Mucosa of descending colon (tissue), 3 donors: ENCODE measurements at places on chromosomes 4 and X.

DNA sequence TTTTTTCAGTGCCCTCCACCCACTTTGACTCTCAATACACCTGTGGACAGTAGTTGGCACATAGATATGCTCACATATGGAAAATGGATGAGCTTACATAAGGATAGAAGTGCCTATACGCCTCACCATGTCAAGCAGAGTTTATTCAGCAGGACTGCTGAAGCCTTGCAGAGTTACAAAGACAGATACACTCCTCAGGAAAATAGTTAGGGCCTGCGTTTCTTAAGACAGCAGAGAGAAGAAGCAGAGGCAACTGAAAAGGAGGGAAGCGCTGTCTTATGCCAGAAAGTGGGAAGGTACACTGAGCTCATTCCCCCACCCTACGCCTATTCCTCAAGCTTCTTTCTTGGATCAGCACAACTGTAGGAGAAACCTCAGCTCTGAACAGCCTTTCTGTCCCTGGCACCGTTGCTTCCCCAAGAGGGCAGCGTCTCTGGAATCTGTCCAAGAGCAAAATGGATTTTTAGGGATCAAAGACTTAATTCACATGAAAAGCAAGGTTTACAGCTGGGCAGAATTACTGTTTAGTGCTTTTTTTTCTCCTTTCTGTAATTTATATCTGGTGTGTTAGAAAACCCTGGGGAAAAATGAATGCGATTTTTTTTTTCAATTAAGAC lies 37.3 kb upstream of the MBTPS2 start:
- no peak for DNase-seq

- DNase-seq, result peak; percentile 15
These were observed at the start of gene ZCCHC18 for GRCh38 chrX:104112326-104112951. TSS of gene ZCCHC18 (plus strand) at chrX:104112523. CDS start at chrX:104114112, 1,589 bp downstream.

DNA sequence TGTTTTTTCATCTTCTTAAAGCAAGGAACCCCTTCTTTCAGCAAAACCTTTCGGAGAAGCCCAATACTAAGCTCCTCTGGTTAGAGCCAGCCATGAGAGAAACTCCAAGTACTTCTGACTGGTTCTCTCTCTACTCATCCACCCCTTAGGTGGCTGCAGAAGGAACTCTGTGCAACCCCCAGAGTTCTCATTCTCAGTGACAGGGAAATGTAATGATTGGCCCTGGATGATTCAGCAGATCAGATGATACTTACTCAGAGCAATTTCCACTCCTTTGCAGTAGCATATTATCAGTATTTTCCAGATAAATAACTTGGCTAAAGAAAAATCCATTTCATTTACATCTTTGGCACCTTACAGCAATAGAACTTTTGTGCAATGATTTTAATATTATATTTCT lies 3.2 kb downstream of the SPP1 start:
- no peak for DNase-seq

- no peak for DNase-seq
These were observed 775 bp downstream of the AMOT start for GRCh38 chrX:112839856-112840255.

DNA sequence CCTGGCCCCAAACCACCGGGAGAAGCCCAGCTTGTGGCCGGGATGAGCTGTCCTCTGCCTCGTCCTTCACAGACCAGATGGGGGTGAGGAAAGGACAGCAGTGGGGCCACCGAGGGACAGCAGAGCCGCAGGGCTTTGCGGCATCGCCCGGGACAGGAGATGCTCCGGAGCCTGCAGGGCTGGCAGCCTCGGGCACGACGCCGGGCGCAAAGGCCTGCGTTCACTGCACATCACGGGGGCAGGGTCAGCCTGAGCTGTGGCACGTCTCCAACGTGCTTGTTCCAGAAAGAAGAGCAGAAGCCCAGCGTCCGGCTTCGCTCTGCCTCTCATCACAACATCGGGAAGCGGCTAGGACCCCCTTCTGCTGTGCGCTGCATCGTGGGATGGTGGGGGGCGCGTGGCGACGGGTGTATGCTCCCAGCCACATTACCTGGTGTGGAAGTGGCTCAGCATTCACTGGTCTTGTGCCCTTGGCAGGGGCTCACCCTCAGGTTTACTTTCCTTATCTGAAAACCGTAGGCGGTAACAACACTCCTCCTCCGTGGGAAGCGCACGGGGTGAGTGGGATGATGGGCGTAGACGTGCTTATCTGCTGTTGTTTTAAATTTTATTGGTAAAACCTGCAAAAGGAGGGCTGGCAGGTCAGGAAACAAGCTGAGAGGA lies 7.4 kb downstream of the TADA2B start:
- no peak for DNase-seq

GRCh38 chr4:122836941-122837340 lies 10.3 kb downstream of the FGF2 start:
- no peak for DNase-seq

DNA sequence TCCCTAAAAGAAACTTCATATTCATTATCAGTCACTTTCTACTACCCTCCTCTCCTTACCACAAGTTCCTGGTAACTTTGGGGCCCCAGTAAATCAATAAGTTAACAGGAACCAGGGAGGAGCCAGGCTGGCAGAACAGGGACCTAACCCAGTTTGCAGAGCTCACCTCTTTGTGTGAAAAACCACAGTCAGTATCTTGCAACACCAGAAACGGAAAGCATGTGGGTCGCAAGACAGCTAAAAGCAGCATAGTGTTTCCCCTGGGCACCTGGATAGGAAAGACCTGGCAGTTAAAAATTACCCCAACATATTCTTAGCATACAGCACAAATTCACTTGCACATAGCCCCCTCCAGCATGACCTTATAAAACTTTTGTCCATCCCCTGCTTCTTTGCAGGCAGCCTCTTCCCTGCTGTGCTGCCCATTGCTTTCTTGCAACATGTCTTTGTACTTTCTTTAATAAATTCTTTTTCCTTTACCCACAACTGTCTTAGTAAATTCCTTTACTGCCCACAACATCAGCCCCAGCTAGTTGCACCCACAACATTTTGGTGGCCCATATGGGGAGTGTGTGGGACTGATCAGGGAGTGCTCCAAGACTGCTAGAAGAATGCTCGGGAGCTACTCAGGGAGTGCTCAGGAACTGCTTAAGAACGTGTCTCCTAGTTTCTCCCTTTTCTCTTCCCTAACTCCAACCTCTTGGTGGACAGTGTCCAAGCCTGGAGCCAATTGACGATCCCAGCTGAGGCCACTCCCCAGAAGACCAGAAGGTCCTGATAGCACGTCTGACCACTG lies 83.4 kb downstream of the MSN start:
- no peak for DNase-seq

DNA sequence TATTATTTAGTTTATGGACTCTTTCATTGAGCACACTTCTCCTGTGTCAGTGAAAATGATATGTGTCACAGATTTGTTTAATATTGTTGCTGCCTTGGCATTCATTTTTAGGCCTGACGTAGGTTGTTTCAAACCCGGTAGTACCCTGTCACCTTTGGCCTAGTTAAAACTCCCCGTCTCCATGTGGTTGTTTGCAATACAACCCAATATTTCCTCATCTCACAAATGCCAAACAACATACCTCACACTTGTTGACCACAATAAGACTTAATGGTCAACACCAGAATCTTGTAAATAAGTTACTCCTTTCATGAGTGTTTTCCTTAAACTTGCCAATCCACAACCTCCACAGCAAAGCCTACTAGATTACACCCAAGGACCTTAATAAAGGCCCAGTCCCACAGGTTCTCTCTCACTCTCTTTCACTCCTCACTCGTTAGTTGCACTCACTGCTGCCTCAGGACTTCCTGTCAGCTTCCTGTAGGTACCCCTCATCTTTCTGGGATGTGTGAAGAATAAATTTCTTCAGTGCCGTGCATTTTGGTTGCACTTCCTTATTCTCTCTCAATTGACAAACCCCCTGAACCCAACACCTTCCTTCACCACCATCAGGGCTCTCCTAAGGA lies 31.3 kb downstream of the IL13RA2 start:
- no peak for DNase-seq

DNA sequence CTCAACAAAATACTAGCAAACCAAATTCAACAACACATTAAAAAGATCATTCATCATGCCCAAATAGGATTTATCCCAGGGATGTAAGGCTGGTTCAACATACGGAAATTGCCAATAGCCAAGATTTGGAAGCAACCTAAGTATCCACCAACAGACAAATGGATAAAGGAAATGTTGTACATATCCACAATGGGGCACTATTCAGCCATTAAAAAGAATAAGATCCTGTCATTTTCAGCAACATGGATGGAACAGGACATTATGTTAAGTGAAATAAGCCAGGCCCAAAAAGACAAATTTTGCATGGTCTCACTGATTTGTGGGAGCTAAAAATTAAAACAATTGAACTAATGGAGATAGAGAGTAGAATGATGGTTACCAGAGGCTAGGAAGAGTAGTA lies 82.0 kb upstream of the FAM241A start:
- no peak for DNase-seq

GRCh38 chr4:24213961-24214360 lies 324.1 kb upstream of the PPARGC1A start:
- no peak for DNase-seq

DNA sequence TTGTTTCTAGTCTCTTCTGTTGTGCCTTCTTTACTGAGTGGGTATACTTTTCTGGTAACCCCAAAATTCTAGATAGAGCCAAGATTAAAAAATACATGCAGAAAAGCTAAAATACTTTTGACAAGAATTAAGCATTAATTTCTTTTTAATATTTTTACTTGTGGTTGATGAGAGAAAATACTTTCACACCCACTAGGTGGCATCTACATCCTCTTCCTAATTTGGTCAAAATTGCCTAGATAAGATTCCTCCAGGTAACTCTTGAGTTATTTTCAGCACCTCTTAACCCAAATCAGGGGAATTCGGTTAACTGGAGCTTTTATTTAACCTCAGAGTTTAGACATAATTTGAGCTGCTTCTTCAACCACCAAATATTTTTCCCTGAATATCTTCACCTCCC lies 28.4 kb upstream of the COX7B2 start:
- no peak for DNase-seq

GRCh38 chrX:37613933-37614332 lies 42.5 kb downstream of the LANCL3 start:
- no peak for DNase-seq

- DNase-seq, result no peak
These were observed 39.6 kb downstream of the SCD5 start for GRCh38 chr4:82758701-82759685.

DNA sequence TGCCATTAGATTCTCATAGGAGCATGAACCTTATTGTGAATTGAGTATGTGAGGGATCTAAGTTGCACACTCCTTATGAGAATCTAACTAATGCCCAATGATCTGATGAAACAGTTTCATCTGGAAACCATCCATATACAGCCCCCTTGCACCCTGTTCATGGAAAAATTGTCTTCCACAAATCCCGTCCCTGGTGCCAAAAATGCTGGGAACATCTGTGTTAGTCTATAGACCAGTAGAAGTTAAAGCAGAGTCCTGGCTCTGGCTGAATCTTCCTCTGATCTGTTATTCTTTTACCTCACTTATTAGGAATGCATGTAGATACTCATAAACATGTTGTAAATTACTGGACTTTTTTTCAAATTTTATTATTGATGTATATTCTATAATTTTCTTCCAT lies 29.2 kb downstream of the SULT1B1 start:
- no peak for DNase-seq

DNA sequence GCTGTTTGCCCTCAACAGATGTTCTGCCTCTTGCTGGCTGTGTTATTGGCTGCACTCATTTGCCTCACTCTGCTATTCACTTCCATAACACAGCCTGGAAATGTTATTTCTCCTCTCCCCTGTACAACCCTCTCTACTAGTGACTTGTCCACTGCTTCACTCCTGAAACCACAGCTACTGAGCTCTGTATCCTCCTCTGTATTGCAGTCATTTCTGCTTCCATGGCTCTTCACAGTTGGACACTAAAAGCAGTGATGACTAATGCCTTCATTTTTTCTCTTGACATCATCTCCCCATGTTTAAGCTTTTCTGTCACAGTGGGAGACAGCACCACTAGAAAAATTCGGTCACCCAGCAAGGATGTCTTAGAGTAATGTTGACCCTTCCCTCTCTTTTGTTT lies 123.0 kb upstream of the PPP1R2C start:
- DNase-seq, result no peak

DNA sequence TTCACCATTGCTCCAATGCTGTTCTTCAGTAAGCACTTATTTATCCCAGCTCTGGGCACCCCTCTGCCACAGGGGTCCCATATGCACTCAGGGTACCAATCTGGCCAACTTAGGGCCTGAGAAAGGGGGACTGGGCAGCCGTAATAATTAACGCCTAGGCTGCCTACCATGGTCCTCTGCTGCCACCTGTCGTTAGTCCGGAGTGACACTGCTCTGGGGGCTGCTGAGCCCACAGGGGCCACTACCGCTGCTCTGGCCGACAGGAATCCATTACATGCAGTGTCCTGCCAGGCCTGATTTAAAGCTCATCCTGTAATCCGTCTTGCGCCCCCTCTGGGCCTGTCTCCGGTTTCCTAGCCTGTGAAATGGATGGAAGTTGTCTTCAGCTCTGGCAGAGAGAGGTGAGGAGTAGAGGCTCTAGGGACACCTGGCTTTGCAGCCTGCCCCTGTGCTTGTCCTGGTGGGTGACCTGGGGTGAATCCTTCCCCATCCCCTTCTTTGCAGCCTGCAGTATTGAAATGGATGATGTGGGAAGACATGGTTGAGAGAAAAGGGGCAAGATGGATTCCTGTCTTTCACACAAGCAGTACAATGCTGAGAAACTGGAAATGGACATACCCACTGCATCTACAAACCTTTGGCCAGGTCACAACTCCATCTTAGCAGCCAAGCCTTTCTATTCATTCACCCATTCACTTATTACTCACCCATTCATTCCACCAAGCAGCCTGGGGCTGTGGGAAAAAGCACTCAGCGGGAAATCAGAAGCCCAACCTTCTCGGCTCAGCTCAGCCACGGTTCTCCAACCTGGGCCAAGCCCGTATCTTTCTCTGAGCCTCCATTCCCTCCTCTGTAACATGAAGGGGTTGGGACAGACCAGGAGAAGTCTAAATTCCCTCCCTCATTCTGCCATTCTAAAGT lies 116.3 kb upstream of the NALF2 start:
- DNase-seq, result no peak

DNA sequence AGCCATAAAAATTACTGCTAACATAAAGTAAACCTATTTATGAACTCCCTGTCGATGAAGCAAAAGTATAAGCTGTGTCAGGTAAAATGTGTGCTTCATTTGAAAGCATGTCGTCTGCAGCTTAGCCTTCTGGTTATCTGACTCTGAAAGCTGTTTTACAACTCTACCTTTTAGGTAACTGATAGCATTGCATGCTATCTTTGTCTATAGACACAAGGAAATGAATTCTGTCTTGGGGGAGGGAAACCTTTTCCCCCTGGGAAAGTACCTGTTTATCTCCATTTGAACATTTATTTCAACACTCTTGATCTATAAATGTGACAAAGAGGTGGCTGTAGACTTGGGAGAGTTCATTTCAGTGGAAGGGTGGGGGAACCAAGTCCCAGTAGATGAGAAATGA lies 51.4 kb downstream of the RAB40A start:
- no peak for DNase-seq

DNA sequence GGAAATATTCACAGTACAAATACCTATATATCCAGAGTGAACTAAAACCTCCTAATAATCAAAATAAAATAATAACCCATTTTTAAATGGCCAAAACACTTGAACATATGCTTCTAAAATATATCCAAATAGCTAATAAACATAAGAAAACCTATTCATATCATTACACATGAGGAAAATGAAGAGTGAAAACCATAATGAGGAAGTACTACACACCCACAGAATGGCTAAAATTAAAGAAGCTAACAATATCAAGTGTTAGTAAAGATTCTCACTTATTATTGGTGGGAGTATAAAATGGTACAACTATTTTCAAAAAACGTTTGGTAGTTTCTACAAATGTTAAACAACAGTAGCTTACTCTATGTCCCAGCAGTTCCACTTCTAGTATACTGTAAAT lies 92.1 kb downstream of the KLHL13 start:
- DNase-seq, result no peak
